T-helper 9 cell (primary cell): ENCODE measurements at places on chromosomes 2 and 18.

DNA sequence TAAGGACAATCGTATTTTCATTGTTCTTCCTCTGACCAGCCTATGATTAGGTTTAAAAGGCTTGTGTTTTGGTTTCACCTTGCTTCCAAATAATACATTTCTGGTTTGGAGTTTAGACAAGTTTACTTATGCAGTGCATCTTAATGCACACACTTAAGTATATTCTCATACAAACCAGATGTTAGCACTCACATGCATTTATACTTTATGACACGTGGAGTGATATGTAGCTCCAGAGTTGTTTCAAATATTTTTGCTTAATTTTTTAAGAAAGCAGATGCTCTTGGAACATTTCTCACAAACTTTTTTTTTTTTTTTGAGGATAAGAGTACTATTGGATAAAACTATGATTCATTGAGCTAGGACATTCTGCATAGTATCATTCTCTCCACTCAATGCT, 109.9 kb downstream of the PDE1A start:
- DNase-seq = no peak

- no peak for DNase-seq
Observed at GRCh38 chr2:108414256-108414876, 34.6 kb upstream of the GCC2 start.

DNA sequence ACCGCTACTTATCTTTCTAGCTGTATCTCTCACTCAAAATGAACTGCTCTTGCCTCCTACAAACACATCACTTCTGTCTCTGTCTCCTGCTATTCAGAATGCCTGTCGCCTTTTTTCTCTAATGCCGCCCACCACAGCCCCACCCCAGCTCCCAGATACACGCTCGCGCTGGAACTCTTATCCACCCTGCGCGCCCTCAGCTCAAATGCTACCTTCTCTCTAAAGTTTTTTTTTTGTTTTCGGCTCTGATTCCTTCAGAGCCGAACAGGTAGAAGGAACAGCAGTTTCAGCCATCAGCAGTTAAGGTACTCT, 3.9 kb upstream of the SOS1 start:
- DNase-seq = no peak

DNA sequence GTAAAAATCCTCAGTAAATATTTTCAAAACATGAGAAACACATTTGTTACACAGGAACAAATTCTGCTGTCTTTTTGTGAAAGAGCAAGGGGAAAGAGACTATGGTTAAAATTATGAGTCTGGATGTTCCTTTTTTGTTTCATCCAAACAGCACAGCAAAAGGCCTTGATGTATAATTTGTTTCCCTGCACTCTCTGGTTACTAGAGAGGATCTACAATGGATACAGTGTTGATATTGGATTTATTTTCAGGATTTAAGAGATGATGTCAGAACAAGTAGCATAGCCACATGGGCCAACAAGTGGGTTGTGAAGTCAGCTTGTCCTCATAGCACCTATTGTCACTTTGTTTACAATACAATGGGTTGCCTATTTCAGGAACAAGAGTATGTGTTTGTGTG, 11.3 kb upstream of the ERBB4 start:
- DNase-seq = no peak

- no peak for DNase-seq
Observed at GRCh38 chr2:7661502-7661901, 744.3 kb downstream of the RNF144A start.

- DNase-seq = no peak
Observed at GRCh38 chr2:235545339-235546150, 51.7 kb downstream of the AGAP1 start.

DNA sequence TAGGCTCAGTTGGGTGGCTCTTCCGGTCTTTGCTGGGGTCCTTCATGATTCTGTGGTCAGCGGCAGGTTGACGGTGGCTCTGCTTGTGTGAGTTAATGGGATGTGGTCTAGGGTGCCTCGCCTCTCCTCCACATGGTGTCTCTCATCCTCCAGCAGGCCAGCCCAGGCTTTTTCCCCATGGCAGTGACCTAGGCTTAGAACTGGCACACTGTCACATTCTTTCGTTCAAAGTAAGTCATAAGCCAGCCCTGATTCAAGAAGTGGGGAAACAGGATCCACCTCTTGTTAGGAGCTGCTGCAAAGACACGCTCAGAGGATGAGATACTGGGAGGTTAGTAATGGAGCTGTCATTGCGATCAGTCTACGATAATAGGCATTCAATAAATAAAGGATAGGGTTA, 46.0 kb upstream of the CTIF start:
- no peak for DNase-seq

GRCh38 chr18:41659438-41660130, 295.4 kb upstream of the PIK3C3 start:
- no peak for DNase-seq

DNA sequence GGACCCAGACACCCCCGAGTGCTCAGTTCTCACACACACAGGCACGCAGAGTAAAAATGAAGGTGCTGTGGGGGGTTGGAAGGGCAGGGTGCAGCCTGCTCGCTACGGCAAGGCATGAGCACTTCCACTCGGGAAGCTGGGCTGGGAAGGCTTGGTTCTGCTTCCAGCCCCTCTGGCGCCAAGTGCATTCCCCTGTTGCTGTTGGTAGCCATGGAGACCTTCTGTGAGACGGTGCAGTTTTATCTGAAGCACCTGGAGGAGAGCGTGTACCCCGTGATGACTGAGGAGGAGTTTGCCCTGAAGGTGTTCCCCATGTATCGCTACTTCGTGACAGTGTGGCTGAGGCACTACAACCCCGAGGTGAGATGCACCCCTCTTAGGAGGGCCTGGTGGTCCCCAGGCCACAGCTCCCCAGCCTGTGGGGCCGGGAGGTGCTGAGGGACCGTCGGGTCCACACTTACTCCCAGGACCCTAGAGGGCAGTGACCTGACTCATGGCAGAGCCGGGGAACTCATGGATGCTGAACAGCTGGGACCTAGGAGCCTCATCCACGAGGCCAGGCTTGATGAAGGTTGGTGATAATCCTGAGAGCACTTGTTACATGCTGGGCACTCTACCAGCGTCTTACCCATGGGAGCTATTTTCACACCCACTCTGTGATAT, 15.5 kb downstream of the MROH2A start:
- no peak for DNase-seq

DNA sequence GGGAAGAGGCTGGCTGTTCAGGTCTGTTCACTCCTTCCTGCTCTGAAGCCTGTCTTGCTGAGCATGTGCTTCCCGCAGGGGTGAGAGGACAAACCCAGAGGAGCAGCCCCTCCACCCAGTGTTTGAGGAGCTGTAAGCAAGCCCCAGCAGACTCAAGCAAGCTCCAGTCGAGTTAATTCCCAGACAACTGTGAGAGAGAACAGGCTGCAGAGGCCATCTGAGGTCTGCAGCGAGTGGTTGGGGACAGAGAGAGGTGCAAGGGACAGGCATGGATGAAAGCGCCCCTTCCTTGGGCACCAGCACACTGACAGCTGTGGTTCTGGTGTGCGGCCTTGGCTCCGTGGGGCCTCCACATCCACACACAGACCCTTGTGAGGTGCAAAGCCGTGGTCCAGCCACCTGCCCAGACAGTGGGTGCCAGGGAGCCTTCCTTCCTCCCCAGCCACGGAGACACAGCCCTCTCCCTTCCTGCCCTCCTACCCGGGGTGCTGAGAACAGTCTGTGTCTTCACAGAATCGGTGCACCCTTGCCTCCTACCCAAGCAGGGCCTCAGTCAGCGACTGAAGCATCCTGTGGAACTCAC, 36.2 kb downstream of the MAL start:
- no peak for DNase-seq

DNA sequence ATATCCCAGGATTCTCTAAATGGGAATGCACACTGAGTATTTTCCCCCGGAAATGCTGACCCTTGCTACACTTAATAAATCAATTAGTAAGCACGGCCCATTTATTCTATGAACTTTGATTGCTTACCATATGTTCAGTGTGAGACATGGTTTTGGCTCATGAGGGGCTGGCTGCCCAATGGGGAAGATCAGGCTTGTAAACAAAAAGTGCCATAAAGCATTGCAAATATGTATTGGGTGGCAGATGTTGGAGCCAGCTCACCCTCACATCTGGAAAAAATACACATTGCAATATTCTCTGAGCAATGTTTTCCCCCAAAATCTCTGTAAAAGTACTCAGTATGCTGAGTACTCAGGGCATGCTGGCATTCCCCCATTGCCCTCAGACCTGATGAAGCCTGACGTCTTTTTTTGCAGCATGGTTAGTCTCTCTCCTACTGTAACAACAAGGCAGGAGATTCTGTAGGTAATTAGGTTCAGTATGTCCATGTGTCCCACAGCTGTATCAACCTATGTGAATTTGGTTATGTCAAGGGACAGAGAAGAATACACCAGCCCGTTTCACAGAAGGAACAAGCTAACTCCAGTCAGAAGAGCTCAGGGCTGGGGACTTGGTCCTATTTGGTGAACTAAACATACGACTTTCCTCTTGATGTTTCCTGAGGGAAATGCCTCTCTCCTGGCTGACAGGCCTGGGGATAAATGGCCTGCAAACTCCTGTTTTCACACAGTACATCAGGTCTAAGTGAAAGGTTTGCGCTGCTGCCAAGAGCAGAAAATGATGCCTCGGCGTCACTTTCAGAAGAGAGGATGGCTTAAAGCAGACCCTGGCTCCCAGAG, 202.4 kb downstream of the INSIG2 start:
- DNase-seq = no peak

DNA sequence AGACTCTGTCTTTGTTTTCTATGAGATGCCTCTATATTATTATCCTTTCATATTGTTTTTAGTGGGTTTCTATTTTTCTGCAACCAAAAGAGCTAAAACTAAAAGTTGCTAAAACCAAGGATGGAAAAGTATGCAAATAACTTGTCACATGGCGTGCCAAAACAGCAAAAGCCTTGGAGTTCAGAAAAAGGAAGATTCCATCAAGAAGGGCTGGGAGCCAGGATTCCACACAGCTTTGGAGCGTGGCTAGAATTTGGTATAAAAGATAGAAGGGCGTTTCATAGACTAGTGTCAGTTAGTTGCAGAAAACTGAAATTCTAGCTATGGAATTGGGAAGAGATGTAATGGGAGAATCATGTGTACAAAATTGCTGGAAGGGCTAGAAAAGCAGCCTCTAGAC, 4.1 kb downstream of the SCYGR1 start:
- DNase-seq = no peak

DNA sequence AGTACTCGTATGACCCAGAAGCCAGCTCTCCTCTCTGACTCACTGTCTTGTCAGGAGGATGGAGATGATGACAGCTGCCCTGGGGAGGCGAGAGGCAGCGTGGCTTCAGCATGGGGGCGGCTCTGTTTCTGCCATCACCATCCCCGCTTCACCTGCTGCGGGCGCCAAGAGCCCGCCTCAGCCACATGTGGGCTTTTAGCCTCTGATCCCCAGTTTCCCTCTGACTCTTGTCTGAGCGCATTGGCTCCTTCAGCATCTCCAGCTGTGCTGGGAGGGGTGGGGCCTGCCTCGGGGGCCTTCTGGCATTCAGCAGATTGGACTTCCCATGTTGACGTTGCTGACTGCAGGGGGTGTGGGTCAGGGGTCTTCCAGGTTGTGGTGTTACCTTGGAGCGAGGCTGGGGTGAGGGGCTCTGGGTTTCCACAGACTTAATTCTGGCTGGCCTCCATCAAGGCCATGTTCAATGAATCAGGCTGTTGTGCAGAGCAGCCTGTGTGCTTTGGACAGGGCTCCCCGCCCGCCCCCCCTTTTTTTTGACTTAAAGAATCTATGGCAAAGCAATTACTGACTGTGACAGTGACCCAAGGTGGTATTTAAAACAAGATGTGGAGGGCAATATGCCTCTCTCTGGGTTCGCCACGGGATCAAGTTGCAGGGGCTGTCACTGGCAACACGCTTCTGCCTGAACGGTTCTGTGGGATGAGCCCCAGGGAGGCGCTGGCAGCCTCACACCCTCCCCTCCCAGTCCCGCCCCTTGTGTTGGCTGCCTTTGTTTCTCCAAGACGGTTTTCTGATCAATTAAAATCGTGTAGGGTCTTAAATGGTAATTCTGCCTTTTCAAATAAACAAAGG, 228.3 kb downstream of the LDLRAD4 start:
- no peak for DNase-seq

DNA sequence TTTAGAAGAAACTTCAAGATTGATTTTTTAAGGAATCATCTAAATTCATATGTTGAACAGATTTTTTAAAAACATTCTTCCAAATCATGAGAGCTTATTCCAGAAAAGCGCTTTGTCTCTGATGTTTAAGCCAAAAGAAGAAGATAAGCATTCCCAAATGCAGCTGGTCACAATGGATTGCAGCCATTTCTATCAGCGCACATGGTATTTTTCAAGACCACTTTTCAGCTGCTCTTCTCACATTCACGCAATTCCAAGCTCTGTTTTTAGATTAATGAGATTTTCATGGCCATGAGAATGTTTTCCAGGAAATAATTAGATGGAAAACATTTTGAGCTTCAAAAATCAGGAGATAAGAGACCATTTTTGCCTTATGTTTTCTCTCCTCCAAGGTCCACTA, 8.7 kb downstream of the OSBPL1A start:
- DNase-seq = no peak

DNA sequence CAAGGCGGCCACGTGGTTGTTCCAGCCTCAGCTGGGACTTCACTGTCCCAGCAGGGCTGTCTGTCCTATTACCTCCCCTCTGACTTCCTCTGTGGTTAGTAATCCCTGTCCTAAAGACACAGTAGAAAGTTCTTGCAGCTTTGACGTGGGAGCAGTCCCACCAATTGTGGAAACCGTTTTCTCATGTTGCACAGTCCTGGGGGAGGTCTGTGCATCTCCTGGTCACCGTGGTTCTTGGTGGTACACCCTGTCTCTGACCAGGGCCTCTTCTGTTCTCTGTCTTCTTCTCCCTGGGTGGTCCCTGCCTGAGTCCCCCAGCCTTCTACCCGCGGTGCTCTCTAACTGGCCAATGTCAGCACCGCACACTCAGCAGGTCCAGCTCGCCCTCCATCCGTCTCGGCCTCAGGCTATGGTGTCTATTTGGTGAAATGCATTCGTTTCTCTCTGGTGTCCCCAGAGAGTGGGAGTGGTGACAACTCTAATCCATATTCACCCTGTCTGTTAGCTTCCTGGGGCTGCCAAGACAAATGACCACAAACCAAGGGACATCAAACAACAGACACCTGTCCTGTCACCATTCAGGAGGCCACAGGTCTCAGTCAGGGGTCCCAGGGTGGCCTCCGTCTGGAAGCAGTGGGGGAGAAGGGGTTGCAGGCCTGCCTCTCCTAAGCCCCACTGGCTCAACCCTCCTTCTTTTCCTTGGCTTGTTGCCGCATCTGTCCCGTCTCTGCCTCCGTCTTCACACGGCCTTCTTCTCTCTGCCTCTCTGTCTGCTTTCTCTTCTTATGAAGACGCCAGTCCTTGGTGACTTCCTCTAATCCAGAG, 99.8 kb downstream of the SH3BP4 start:
- no peak for DNase-seq

- no peak for DNase-seq
Observed at GRCh38 chr2:218221000-218221399, 4.0 kb downstream of the ARPC2 start.

DNA sequence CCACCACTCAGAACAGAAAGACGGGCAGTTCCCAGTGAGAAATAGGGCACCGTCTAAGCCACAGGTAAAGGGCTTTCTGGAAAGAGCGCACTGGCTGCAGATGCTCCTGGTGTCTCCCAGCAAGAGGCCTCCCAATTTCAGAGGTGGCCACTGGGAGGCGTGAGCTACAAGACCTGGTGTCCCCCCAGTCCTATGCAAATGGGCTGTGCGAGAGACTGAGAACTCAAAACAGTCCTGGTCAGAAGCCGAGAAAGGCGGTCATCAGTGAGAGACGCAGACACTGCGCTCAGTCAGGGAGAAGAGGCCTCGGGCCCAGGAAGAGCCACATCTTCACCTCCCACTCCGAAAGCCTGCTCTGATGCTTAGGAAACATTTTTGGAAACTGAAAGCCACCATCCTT, 179.5 kb downstream of the EIPR1 start:
- DNase-seq = no peak

GRCh38 chr2:228590681-228591080, 409.2 kb upstream of the SPHKAP start:
- DNase-seq = no peak

GRCh38 chr2:45723857-45724256, 72.4 kb downstream of the PRKCE start:
- no peak for DNase-seq
